Upper lobe of right lung (tissue), 1 donor: ENCODE measurements at places on chromosomes 16 and 17. TPM values are rescaled to one million over a fixed set of nuclear protein-coding genes. Genes with fewer than 3 reads are reported as not detected.
A peak's percentile ranks its signal among the peaks of the same experiment; 100 is the strongest.

Gene CRISPLD2
- 61.9 TPM for total RNA-seq

Gene KLHL10
- 0.29 TPM for total RNA-seq

Gene AATK
- total RNA-seq: 72.5 TPM

GRCh38 chr16:58634265-58634802, 4.7 kb upstream of the CNOT1 start:
- DNase-seq: no peak

- no peak for DNase-seq
These were observed 77.4 kb upstream of the SMURF2 start for GRCh38 chr17:64739316-64740058.

- DNase-seq: peak; percentile 50
These were observed 79.6 kb downstream of the GAS7 start for GRCh38 chr17:10118788-10119130.
